Foreskin fibroblast (primary cell): ENCODE measurements at places on chromosomes 5 and 9.

- DNase-seq, result no peak
Observed at GRCh38 chr9:121634329-121635261, 16.8 kb upstream of the DAB2IP start.

- no peak for DNase-seq
Observed at GRCh38 chr5:126561908-126562307, 33.1 kb downstream of the ALDH7A1 start.

DNA sequence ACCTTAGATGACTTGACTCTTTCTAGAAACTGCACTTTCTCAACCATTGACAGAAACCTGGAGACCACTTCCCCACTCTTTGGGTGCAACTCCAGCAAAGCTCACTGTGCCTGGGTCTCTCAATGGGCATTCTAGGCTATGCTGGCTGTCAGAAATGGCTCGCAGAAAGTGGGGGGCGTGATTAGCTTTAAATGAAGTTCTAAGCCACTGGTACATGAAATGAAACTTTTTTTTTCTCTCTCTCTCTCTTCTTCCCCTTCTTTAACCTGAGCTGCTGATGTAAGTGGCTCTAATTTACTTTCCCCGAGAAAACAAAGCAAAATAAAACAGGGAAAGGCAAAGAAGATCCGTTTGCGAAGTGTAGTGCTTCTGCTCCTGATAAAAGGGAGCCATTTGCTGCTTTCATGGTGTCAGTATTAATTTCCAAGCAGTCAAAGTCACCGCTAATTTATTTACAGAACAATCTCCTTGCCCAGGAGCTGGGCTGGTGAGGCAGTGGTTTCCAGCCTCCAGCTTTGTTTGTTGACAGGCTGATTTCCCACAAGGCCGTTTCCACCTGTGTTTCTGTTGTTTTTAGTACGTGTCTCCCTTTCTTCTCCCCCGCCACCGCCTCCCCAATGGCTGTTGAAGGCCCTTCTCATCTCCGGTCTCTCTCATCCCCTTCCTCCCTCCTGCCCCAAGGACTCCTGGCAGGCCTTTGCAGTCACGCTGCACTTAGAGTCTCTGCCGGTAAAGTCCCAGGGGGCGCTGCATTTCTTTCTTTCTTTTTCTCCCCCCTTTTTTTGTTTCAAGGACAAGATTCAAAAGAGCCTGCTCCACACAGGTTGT is 422.9 kb downstream of the EBF1 start:
- DNase-seq, result no peak

DNA sequence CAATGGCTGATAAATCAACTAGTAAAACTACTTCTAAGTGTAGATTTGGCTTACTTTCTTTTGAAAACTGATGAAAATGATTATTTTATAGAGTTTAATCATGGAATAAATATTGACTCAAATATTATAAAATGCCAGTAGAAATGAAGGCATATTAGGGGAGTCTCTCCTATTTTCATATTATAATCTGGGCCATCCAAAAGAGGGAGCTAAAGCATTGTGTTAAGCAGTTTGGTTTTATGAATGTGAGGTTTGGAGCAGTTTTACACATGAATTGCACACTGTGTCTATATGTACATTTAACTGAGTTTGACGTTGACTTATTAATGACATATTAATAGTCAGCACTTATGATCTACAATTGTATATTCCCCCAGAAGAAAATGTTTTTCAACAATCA is 17.4 kb downstream of the CDH9 start:
- no peak for DNase-seq

- DNase-seq, result no peak
Observed at GRCh38 chr9:5631026-5631425, 2.1 kb downstream of the RIC1 start.

- no peak for DNase-seq
Observed at GRCh38 chr5:58224661-58225060, 235.2 kb downstream of the PLK2 start.
